Gastroesophageal sphincter (tissue), 4 donors: ENCODE measurements at places on chromosomes 5 and 9. TPM values are rescaled to one million over a fixed set of nuclear protein-coding genes. Genes with fewer than 3 reads are reported as not detected.

GRCh38 chr9:130142641-130143040, 29.6 kb upstream of the NCS1 start:
- no peak for ATAC-seq

DNA sequence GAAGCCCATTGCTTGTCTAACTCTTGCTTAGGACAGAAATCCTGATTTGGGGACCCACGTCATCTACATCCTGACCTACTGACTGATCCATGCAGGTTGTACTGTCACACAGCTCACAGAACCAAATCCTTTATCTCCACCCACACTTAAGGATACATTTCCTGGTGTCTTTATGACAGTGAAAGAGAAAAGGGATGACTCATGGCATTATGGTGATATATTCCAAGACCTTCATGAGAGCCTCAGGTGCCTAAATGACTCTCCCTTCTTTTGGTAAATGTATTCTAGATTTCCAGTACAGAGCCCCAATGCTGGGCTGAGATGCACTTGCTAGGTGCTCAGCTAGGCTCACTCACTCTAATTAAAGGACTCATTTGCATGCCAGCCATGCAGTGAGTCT, 26.0 kb upstream of the DMRT2 start:
- no peak for ATAC-seq

- no peak for ATAC-seq
These were observed 2.5 kb downstream of the LPAR1 start for GRCh38 chr9:111035543-111036428.

DNA sequence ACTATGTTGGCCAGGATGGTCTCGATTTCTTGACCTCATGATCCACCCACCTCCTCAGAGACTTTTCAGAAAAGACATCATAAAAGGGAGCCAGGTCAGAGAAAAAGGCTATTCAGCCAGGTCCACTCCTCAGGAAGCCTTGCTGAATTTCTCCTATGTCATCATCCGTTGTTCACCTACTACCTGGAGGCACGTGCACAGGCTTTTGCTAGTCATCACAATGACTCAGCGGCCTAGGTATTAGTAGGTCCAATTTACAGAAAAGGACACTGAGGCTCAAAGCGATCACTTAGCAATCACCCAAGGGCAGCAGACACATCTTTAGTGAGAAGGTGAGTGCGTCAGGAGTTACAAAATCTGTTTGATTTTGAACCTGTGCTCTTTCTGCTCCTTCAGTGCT, 72.3 kb upstream of the RAD23B start:
- ATAC-seq: no peak

GRCh38 chr9:6564868-6565267, 80.7 kb downstream of the GLDC start:
- ATAC-seq: no peak

DNA sequence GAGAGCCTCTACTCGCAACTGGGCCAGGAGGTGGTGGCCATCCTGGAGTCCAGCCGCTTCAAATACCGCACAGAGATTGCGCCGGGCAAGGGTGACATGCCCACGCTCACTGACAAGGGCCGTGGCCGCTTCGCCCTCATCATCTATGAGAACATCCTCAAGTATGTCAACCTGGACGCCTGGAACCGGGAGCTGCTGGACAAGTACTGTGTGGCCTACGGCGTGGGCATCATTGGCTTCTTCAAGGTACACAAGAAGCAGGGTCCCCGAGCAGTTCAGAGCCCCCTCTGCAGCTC, 13.5 kb downstream of the NDST1 start:
- ATAC-seq: no peak

DNA sequence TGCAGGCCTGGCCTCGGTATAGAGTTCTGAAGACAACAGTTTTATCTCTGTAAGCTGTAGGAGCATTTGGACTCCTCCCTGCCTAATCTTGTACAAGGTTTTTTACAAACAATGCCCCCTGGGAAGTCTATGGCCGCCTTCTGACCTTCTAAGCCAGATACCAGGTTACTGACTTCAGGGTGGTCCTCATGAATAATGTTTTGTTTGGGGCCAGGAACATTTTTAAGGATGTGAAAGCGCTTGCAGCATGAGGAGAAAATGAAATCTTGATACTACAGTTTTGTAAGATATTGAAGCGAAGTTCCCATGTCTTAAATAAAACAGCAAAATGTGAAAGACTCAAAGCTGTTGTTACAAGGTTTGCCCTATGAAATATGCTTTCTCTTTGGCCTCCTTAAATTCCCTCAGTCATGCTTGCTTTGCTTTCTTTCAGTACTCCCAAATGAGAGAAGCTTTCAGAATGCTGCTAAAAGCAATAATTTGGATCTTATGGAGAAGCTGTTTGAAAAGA, 5.2 kb downstream of the ANKDD1B start:
- no peak for ATAC-seq

- no peak for ATAC-seq
These were observed 129.0 kb downstream of the PIK3R1 start for GRCh38 chr5:68344447-68345111.

DNA sequence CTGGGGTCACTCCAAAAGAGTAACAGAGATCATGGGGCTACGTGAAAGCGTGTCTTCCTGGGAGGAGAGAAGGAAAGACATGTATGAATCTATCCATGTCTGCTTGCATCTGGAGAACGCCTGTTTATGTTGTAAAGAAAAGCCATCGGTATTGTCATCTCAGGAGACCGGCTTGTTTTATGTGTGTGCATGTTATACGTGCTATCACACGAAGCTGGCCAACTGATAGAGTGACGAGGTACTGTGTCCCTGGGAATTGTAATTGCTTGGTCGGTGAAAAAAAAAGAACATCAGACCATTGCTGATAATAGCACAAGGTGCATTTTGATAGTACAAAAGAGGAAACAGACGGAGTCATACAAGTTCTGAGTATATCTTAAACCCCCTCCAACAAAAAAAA, 370 bp upstream of the CDH6 start:
- ATAC-seq: no peak

DNA sequence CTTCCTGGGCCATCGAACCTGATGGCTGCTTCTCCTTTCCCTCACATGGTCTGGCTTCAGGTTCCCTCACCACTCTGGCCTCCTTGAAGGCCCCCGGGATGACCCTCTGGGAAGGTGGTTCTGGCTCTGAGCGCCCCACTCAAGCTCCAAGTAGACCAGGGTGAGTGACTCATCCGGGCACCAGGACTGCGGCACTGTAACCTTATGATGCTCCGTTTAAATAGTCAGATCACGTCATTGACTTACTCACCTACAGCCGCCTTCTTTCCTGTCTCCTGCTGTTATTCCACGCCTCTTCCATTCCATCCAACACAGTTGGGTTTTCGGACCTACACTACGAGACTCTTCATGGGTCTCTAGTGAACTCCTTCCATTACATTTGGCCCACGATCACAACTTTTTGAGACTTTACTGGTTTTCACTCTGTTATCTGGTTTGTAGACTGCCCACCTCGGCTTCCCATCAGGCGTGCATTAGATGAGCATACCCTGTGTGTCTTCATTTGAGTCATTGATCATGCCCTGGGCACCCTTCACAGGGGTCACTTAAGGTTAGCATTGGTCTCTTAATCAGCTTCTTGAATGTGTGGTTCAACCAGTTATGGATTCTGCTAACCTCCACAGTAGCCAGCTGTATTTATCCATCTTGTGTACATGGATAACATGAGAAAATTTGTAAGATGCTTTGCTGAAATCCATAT, 138.8 kb upstream of the LMX1B start:
- ATAC-seq: no peak

DNA sequence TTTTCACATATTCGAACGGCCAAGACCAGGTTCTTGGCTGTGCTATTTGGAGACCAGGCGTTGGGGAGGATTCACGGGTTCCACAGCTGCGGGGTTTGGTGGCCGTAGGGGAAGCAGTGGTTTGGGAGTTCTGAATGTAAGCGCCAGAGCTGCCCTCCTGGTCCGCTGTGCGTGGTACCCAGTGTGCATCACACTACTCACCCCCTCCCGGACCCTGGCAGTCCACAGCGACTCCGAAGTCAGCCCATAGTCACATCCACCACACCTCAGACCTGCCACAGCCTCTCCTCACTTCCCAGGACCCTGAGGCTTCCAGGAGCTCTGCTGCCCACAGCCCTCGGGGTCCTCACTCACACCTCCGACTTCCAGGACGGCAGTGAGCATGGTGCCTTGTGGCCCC, 26.8 kb downstream of the AMBP start:
- ATAC-seq: no peak

DNA sequence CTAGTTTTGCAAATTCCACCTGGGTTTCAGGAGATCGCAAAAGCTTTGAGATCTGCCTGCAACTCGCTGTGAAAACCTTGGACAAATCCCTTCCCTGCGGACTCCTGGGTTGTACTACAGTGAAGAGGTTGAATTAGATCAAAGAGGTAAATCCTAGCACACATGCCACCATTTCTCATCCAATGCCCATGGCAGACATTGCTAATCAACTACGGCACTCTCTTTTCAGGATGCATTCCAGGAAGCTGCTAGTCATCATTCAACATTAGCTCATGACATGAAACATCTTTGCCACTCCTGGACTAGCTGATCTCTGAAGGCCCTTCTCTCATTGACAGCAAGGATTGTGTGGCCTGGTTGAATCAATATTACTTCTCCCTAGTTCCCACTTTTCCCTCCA, 46.1 kb downstream of the PCDH1 start:
- ATAC-seq: no peak

DNA sequence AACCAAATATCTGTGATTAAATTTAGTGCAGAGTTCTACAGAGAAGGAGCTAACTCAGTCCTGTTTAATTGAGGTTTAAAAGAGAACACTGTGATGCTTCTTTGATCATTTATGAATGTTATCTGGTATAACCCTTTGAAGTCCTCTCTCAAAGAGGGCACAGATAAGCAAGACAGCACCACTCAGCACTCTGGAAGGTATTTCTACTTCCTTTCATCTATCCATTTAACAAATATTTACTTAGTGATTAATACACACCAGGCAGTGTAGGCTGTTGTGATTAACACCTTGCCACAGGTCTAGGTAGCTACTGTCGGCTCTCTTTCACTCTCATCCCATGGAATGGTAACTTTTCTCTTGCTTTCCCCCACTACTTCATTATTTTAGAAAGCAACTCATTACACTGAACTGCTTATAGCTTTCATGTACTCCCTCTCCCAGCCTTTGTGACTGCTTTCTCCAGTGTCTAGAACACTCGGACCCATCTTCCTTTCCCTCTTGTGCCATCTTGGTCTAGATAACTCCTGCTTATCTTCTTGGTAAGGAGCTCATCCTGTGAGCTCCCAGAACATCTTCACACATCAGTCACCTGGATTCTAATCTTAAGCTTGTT, 54.7 kb downstream of the GLDC start:
- no peak for ATAC-seq

DNA sequence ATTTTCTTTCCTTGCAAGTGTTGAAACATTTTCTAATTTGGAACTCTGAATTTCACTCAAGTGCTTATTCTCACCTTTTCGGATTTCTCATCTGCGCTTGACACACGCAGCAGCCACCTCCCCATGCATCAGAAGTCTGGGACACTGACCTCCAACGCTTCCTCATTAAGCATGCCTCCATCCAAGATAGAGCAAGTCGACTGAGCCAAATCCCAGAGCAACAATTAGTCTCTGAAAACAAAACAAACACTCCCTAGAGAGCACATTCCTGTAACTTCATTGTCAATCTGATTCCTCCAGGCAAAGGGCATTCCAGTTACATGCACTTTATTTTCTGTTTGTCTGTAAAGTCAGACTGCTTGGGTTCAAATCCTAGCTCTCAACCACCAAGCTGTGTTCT, 5.7 kb downstream of the CD180 start:
- ATAC-seq: no peak

DNA sequence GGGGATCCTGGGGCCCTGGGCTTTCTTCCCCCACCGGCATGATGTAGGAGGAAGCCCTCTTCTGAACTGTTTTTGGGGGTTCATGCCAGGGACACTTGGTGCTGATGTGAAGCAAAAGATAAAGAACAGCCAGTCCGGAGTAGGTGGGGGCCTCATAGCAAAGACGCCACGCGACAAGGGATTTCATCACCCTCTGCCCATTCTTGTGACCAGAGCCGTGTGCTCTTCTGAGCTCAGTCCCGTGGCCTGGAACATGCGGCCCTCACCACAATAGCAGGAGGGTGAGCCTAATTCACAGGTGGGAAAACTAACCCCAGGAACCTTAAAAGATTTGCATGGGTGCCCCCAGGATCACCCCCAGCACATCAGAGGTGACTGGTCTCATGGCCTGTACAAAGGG, 225.9 kb downstream of the HSPA4 start:
- no peak for ATAC-seq

DNA sequence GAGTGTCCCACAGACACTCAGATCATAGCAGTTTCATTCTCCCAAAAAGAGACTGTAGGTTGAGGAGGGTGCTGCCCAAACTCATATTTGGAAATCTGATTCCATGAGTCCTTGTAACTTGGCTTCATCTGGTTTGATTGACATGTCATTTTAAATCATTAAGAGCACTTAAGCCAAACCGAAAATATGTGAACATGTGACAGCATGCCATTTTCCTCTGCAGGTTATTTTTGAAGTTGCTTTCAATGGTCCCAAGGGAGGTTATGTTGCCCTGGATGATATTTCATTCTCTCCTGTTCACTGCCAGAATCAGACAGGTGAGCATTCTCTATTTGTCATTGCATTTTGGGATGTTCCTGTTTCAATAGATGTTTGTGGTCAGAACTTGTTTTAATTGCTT, 87.6 kb downstream of the MAMDC2 start:
- no peak for ATAC-seq

GRCh38 chr9:4335631-4336030, 35.8 kb upstream of the GLIS3 start:
- ATAC-seq: no peak

GRCh38 chr5:13508559-13508958, 435.9 kb downstream of the DNAH5 start:
- no peak for ATAC-seq

DNA sequence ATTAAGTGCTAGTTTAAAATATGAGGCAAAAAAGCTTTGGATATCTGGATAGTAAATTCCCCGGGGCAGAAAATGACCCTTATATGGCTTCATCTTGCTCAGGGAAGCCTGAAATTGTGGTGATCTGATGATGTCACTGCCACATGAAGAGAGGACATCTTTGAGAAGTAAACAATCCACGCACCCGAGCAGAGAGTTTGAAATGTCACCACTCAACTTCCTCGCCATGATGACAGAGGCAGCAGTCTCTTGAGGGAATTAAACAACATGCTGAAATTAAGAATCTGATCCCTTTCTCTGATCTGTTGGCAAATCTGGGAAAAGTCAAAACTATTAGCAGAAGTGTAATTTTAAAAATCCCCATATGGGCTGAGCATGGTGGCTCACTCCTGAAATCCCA, 110.0 kb downstream of the TLE1 start:
- no peak for ATAC-seq

- ATAC-seq: no peak
These were observed 355.1 kb upstream of the RFX3 start for GRCh38 chr9:3880851-3881250.

DNA sequence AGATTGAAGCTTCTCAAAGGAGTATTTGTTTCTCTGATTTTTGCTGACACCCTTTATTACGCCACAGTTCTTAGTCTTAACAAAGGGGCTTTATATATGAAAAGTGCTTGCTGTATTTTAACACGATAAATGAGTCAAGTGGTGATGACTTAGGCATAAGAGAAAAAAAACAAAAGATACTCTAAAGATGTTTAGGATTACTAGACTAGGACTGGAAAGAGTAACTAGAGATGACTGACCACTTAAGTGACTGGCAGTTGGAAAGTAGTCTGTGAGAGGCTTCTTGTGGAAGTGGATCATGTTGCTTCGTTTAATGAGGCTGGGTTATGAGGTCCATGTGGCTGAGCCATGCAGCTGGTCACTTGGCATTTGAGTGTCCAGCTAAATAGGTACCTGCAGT, 69.4 kb upstream of the ACTBL2 start:
- ATAC-seq: no peak

FAM200C gene
- 9.5 TPM for total RNA-seq
